GM19239 (cell line): ENCODE measurements at places on chromosomes 2 and 18.

DNA sequence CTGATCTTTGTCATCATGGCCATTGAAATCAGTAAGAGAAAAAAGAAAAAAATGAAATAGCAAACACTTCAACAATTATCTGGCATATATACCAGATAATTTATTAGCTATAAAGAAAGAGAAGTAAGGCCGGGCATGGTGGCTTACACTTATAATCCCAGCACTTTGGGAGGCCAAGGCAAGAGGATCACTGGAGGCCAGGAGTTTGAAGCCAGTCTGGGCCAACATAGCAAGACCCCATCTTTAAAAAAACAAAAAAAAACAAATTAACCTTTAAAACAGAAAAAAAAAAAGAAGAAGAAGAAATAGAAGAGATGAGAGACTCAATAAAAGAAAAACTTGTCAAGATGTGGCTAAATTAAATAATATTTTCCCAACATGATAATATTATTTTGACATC is 61.6 kb upstream of the TGIF1 start:
- DNase-seq = no peak

DNA sequence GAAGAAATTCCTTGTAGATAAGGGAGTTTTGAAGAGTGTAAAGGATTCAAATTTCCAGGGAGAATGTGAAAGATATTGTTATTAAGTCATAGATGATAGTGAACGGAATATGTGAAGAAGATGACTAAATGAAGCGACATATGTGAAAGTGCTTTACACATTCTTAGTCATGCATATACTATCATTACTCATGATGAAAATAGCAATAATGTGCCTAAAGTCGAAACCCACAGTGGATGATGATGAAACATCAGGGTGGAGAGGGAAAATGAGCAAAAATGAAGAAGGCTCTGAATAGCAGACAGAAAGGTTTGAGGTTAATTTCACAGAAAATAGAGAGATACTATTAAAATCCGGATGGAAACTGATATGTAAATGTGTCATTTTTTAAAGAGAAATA is 1237.1 kb downstream of the LRP1B start:
- DNase-seq = no peak

- DNase-seq = no peak
Observed at GRCh38 chr2:205679410-205680009, 2.8 kb upstream of the NRP2 start.

DNA sequence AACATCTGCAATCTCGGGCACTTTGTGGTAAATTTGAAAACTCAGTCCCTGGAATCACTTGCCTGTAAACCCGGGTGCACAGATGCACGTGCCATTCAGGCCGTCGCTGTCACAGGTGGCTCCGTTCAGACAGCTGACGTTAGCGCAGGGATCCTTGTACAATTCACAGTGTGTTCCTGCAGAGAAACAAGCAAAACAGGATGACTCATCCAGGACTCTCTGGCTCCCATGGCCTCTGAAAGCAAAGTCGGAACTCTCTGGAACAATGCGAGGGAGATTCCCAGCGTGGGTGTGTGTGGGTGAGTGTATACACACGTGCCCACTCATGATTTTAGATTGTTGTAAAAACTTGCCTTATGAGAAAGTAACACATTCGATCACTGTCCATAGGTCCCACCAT is 136.1 kb upstream of the PID1 start:
- no peak for DNase-seq

DNA sequence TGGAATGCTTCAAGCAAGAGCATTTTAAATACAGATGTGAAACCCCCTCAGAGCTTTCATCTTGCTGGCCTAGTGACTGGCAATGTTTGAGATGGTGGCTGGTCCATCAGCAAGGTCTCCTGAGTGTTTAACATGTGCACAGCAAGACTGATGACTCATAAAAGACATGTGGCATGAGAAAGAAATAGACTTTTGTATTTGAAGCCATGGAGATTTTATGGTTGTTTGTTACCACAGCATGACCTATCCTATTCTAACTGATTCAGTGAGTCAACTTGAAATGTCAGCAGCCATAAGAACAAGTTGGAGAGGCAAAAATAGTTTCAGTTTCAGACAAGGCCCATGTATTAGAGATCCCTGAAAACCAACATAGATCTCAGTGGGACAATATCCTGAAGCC is 154.7 kb upstream of the LYPD1 start:
- no peak for DNase-seq

DNA sequence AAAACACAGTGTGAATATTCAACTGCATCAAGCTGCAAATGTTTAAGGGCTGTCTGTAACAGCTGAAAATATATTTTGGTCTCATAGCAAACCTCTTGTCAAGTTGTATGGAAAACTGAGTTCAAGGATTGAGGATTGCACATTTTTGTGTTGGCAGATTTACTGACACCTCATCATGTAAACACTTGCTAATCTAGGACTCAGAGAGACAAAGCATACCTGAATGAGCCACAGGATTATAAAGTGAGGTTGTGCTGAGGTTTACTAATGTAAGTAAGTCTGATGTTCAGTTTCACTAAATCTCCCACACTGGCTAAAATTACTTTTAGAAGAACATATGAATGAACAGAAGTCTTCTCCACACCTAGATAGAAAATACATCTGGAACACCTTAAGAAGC is 1993.1 kb upstream of the CELF4 start:
- DNase-seq = no peak

GRCh38 chr2:233267516-233268245 is 16.2 kb downstream of the ATG16L1 start:
- DNase-seq = peak; percentile 23

DNA sequence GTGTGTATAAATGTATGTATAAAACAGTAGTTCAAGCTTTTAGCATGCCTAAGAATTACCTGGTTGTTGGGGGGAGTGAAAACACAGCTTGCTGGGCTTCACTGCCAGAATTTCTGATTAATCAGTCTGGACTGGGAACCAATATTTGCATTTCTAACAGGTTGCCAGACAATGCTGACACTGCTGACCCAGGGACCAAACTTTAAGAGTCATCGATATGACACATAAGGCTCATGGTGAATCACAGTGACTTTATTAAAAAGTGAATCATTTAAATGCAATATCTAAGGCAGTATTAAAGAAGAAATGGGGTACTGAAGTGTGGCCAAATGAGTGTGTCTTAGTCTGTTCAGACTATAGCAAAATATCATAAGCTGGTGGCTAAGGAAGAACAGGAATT is 195.9 kb upstream of the DTNA start:
- no peak for DNase-seq

DNA sequence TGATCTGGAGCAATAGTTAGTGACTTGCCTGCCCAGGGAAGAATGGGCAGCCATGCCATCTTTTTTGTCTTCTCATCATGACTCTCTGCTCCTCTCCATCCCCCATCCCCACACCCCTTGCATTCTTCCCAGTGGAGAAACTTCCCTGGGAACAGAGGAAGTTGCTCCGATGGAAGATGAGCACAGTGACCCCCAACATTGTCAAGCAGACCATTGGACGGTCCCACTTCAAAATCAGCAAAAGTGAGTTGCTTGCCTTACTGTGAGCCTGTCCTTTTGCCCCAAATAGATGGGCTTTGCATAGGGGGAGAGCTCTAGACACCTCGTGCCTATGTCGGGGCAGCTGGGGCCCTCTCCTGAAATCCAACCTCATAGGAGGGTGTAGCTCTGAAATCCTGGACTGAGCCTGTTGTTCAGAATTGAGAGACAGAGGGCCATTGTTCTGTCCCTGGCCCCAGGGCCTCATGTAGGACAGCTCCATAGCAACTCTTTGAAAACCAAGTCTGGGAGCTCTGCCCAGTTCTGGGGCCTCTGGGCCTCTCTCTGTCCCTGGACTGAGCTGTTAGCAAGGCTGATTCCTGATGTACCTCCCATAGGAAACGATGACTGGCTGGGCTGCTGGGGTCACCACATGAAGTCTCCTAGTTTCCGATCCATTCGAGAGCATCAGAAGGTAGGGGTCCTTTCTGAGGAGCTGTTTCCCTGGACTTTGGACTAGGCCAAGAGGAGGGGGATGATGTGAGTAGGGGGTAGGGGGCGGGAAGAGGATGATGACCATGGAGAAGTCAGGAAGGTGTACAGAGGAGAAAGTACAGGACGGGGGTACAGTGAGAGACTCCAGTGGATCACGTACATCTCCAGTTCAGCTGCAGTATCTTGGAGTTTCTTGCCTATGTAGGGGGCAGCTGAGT is 35.2 kb downstream of the TTLL4 start:
- DNase-seq = no peak
